Foreskin keratinocyte (primary cell): ENCODE measurements at places on chromosomes 2 and 18. TPM values are rescaled to one million over a fixed set of nuclear protein-coding genes. Genes with fewer than 3 reads are reported as not detected.

CD8B2 gene
- total RNA-seq, result not detected in 2 replicates

ITGA6 gene
- total RNA-seq, result 815 and 842 TPM in 2 replicates

HMSD gene
- 8.9 and 9.6 TPM in 2 replicates for total RNA-seq

IL36B gene
- total RNA-seq, result not detected in 2 replicates

STON1 gene
- total RNA-seq, result 0.67 and 0.99 TPM in 2 replicates

HOXD13 gene
- total RNA-seq, result not detected in 2 replicates

IL1RL1 gene
- total RNA-seq, result 0.11 and 0.20 TPM in 2 replicates

UNC50 gene
- 36.2 and 38.5 TPM in 2 replicates for total RNA-seq

TRIM43 gene
- total RNA-seq, result not detected in 2 replicates

GBX2 gene
- 0.14 and 0.24 TPM in 2 replicates for total RNA-seq

APLF gene
- total RNA-seq, result 3.0 and 3.2 TPM in 2 replicates

- no peak for DNase-seq
Observed at GRCh38 chr2:229445501-229446211, 174.6 kb upstream of the PID1 start.

- DNase-seq, result peak; percentile 83
Observed at GRCh38 chr2:205650450-205650849, 31.9 kb upstream of the NRP2 start.

GRCh38 chr2:233026198-233026813 is 6.2 kb upstream of the NEU2 start:
- DNase-seq, result peak; percentile 69

GRCh38 chr2:106181064-106181463 is 13.0 kb downstream of the UXS1 start:
- DNase-seq, result no peak

DNA sequence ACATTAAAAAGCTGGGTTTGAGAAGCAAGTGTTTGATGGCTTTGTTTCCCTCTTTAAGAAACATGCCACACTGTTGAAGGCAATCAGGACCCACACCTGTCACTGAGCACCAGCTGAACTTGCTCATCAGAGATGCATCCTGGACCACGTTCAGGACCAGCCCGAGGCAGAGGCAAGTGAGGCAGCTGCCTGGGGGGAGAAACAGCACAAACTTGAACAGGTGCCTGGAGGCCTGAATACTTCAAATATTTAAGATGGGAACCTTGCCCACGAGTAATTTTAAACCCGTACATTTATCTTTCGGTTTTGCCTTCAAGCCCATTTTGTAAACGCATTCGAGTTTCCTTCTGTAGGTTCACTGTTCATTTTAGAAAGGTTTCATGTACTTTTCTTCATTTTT is 421.3 kb downstream of the NYAP2 start:
- DNase-seq, result no peak

GRCh38 chr2:48148841-48149430 is 242.6 kb upstream of the FBXO11 start:
- no peak for DNase-seq

DNA sequence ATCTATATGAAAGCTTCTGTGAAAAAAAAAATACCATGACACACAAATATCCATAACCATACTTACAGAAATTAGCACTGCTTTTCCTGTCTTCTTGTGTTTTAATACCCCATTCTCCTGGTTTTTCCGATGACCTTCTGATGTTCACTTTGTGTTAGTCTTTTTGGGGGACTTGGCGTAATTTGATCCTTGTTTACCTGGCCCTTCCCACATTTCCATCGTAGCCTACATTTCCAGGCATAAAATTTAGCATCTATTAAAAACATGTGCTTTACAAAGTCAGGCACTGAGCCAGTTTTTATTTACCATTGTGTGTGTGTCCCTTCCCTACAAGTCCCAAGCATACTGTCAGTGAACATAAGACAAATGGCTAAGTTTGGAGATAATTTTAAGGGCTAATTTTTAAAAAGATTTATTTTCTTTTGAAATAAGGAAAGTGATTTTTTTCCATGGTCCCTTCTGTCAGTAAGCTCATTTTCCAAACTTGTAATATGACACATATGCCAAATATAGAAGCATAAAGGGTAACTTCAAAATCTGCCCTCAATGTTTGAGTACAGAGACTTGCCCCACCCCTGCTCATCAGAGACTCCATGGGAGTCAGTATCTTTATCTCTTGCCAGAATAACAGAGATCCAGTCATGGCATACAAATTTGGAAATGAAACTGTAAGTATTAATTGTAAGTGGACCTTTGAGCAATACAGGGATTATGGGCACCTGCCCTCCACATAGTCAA is 27.3 kb downstream of the SESTD1 start:
- DNase-seq, result no peak

DNA sequence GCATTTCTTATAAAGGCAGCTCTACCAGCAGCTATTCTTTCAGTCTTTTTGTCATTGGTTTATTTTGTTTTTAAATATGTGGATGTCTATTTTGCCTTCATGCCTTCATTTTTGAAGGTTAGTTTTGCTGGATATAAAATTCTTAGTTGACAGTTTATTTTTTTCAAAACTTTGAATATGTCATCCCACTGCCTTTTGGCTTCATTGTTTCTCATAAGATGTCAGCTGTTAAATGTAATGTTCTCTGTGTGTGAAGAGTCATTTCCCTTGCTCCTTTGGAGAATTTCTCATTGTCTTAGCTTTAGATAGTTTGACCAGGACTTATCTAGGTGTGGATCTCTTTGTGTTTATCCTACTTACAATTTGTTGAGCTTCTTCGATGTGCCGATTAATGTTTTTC is 213.5 kb downstream of the KIAA1328 start:
- DNase-seq, result no peak

- DNase-seq, result no peak
Observed at GRCh38 chr2:111031546-111032478, 88.9 kb upstream of the BCL2L11 start.

GRCh38 chr2:61074100-61074499 is 8.4 kb downstream of the SANBR start:
- no peak for DNase-seq

- no peak for DNase-seq
Observed at GRCh38 chr2:232672588-232672987, 24.5 kb upstream of the GIGYF2 start.

DNA sequence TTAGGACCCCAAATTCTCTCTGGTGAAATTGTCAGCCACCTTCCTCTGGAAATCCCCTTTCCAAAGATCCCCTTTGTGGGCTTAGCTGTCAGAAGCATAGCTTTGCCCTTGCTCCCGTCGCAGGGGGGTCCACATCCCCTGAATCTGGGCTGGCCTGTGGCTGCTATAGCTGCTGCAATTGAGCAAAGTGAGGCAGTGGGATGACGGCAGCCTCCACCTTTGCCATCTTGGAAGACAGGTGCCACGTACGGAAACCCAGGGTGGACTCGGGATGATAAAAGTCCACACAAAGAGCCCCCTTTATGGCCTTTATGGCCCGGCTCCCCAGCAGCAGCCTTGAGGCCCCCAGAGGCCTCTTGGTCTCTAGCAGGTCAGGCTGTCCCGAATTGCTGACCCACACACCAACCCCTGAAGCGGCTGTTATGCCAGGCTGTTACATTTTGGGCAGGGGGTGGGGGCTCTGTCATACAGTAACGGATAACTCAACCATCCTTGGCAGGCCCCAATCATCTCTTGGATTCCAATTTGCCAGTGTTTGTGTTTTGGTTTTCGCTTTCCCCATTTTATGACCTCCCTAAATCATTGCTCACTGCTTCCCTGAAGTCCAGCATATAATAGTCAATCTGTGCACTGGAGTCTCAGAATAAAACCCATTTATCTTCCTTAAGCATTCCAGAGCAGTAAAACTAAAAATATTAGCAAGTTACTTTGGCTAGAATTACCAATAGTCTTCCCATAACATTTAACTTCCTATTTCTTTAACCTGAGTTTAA is 33.2 kb upstream of the ID2 start:
- no peak for DNase-seq

GRCh38 chr18:13241893-13242175 is 23.3 kb downstream of the LDLRAD4 start:
- DNase-seq, result no peak
